ENCODE measurements at places on chromosomes 6 and 20. TPM values are rescaled to one million over a fixed set of nuclear protein-coding genes. Genes with fewer than 3 reads are reported as not detected.

Gene PRR18
- under 0.01 TPM for total RNA-seq

Gene TFAP2D
- not detected for total RNA-seq

Gene RAB32
- total RNA-seq: 280 TPM

Gene COL19A1
- not detected for total RNA-seq

Gene HIVEP2
- total RNA-seq: 37.2 TPM

Gene CPNE1
- total RNA-seq: 99.6 TPM

Gene GTSF1L
- not detected for total RNA-seq

Gene CD93
- total RNA-seq: under 0.01 TPM

Gene PRDM1
- total RNA-seq: 17.1 TPM

Gene SPATS1
- total RNA-seq: not detected

Gene FOXP4
- total RNA-seq: 3.1 TPM

Gene CLVS2
- not detected for total RNA-seq

Gene FOXC1
- total RNA-seq: 6.9 TPM

Gene C2
- total RNA-seq: 0.71 TPM

Gene SLC22A16
- total RNA-seq: not detected

Gene OR12D3
- not detected for total RNA-seq

Gene TGM3
- 16.7 TPM for total RNA-seq

Gene MYBL2
- 0.34 TPM for total RNA-seq
